SJCRH30 (cell line): ENCODE measurements at places on chromosomes 11 and 22. TPM values are rescaled to one million over a fixed set of nuclear protein-coding genes. Genes with fewer than 3 reads are reported as not detected.

MAJIN gene
- total RNA-seq: not detected in 2 replicates

YPEL4 gene
- 0.04 TPM in 1 of 2 replicates, not detected in the other for total RNA-seq

DNA sequence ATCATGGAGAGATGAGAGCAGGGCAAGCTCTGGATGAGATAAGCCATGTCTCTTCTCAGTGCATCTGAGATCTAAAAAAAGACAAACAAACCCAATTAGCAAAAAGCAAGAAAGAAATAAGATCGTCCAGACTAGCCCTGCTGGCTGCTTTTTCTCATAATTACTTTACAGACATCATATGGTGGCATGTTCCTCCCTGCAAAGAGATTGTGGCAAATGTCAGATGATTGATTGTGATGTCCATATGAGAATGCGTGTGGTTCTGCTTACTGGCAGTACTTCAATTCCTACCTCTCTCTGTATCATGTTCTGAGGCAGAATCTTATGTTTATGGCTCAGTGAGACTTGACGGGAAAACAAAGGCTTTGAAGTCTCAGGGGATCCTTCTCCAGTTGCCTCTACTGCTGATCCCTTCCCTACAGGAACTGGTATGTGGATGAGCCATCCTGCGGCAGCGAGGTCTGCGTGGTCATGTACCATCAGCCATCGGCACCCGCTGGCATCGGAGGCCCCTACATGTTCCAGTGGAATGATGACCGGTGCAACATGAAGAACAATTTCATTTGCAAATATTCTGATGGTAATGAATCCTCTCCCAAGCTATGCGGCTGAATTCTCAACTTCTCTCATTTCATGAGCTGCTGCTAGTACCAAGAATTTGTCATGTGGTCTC is 8.8 kb downstream of the LAYN start:
- no peak for DNase-seq

- DNase-seq: no peak
Measured at GRCh38 chr11:75344761-75345454, 6.6 kb downstream of the ARRB1 start.

GRCh38 chr11:86632499-86633269 is 39.7 kb downstream of the ME3 start:
- DNase-seq: peak; percentile 80

DNA sequence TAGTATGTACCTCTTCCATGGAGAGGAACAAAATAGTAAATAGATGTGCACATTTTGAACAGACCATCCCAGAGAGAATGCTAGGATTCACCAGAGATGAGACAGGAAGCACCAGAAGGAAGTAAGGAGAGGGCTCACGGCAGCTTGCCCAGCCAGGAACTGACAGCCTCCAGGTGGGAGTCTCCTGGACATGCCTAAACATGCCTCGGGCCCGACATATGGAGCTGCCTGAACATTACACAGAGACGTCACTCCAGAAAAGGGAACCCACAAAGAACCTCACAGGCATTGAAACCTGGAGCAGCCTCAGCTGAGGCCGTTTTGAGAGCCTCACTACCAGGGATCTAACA is 67.4 kb downstream of the BRD1 start:
- peak; percentile 30 for DNase-seq
